ENCODE measurements at places on chromosomes 1 and 21.

- peak; percentile 52 for DNase-seq
Observed at GRCh38 chr1:225653463-225654276, 747 bp upstream of the ENAH start.

DNA sequence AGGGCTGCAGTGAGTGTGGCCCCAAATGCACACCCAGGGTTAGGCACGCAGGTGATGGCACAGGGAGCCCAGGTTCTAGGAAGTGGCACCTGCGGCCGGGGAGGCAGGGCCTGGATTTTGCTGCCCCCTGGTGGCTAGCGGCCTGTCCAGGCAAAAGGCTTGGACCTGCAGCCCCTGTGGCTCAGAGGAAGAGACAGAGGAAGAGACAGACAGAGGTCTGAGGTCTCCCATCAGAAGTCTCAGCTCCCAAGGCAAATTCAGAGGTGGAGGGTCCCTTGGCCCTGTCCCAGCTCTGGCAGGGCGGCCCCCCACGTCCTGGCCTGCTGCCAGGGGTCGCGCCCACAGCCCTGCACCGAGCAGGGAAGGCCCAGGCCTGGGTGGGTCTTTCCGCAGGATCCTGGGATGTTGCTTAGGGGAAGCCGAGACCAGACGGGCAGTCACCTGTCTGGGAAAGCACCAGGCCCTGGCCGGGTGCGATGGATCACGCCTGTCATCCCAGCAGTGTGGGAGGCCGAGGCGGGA, 8.0 kb upstream of the TNFRSF14 start:
- peak; percentile 89 for DNase-seq

- no peak for DNase-seq
Observed at GRCh38 chr1:35509558-35509957, 47.6 kb downstream of the KIAA0319L start.

DNA sequence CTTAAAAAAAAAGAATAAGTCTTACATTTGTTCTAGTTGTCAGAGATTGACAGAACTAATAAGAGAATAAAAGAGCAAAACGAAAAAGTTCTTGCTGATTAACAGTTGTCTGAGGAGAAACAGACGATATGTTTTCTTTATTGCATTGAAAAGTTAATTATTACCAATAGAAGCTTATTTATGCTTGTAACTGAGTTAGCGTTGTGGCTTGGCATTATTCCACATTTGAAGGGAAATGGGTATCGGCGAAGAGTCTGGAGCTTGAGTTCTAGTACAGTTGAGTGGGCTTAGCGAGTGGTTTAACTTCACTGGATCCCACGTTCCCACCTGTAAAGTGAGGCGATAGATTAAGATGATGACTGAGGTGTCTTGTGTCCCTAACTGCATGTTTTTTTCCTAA, 109.0 kb downstream of the SDCCAG8 start:
- DNase-seq: no peak

GRCh38 chr1:162159515-162159914, 90.0 kb downstream of the NOS1AP start:
- no peak for DNase-seq

DNA sequence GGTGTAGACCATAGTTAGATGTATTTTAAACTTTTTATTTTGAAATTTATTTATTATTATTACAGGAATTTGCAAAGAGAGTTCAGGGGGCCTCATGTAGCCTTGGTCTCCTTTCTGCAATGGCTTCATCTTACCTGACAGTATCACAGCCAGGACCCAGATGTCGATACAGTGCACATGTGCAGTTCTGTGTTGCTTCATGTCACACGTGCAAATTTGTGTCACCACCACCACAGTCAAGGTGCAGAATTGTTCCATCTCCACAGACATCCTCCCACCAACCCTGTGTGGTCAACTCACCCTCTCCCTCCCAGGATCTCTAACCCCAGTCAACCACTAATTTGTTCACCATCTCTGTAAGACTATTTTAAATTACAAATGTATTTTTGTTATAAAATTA, 184.5 kb downstream of the CAMTA1 start:
- DNase-seq: no peak

DNA sequence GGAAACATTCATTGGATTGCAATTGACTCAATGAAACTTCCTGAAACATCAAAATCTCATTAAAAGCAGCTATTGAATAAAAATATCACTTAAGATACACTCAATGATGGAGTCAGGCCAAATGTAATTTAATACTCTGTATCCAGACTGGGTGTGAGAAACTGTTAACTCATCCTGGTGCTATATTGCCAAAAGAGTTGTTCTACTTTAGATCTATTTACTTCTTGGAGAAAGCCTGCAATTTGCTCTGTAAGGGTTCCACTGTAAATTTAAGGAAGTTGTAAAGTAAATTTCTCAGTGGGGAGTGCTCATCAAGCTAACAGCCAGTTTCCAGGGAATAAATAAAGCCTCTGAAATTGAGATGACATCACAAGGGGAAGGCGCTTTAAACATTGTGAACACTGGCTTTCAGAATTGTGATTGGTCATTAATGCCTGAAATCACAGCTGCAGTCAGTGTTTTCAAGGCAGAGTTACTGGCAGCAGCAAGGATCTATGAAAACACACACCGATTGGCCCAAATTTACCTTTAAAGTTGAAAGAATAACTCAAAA, 91.4 kb downstream of the OLFM3 start:
- DNase-seq: no peak

DNA sequence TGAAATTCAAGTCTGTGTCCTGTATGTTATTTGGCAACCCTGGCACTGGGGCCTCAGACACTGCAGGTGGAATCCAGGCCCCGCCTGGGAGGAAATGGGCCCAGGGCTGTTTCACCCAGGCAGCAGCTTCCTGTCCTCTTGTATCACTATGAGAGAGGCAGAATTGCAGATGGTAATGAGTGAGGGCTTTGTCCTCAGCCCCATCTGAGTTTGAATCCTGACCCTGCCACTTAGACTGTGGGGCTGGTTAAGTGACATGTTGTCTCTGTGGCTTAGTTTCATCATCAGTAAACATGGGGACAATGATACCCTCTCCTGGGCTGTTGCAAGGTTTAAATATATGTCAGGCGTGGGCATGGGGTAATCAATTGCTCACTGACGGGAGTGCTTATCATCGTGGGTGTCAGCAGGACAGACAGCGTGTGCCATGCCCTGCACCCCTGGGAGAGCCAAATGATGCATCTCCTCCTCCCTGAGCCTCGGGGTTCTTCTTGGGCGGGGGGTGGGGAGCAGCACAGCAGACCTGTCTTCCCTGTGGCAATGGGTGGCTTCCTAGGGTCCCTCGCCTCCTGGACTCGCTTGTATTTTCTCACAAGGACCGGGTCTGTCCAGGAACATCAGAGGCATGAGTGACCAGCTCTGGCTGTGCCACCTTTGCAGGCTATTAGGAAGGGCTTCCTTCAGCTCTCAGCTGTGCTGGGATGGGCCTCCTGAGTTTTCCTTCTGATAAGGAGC, 42.1 kb downstream of the ARHGEF10L start:
- no peak for DNase-seq

DNA sequence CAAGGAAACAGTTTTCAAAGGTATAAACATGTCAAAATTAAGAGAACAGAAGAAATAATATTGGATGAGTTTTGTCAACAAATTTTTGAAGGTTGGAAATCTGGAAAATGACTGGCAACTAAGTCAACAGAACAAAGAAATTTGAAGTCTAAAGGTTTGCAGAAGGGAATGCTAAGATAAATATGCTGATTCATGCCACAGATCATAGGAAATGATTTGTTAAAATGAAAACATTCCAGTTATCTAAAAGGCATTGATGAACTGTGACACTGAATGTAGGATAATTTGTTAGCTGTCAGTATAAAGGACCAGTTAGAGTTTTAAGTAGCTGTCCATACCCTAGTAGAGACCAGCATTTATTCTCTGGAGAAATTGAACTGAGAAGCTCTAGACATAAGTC, 157.9 kb upstream of the CHRM3 start:
- no peak for DNase-seq
